Left colon (tissue), 2 donors: ENCODE measurements at places on chromosomes 7 and 10.

DNA sequence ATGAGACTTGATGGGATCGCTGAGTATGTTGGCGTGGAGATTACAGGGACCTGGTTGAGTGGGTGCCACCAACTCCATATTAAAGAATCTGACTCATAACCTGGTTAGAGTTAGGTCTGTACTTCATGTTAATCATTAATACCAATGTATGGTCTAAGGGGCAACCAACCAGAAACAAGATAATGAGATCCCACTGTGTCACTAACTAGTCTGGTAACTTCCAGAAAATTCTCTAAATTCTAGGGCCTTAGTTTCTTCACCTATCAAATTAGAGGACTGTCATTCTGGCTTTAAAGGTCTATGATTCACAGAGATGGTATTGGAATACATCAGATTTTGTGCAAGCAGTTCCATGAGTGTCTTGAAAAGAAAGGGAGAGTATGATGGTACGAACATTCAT, 102.2 kb downstream of the SNX10 start:
- DNase-seq: no peak

- DNase-seq: no peak
Observed at GRCh38 chr10:59910867-59911266, 4.5 kb upstream of the CCDC6 start.

- DNase-seq: no peak
Observed at GRCh38 chr10:74035303-74035702, 37.4 kb downstream of the VCL start.

DNA sequence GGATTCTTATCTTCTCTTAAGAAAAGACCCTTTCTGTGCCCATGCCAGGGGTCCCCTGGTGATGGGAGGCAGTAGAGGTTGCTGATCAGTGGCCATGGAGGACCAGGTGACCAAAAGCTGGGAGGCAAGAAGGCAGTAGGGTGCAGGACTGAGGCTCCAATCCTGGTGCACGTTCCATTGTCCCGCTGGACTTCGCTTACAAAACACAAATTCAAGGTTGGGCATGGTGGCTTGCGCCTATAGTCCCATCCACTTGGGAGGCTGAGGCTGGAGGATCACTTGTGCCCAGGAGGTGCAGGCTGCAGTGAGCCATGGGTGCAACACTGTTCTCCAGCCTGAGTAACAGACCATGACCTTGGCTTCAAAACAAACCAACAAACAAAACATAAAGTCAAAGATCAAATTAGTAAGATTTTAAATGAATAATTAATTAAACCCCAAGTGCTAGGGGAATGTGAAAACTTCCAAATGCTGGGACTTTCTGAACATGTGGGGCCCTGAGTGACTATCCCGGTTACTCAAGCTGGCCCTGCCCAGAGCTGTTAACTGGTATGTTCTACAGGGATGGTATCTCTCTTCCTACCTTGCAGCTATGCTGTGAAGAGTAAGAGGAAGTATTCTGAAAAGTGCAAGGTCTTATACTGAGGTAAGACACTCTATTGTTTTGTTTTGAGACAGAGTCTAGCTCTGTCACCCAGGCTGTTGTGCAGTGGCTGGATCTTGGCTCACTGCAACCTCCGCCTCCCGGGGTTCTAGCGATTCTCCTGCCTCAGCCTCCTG, 97.6 kb downstream of the LYZL2 start:
- no peak for DNase-seq

GRCh38 chr10:132938472-132939339, 3.7 kb downstream of the CFAP46 start:
- DNase-seq: no peak

DNA sequence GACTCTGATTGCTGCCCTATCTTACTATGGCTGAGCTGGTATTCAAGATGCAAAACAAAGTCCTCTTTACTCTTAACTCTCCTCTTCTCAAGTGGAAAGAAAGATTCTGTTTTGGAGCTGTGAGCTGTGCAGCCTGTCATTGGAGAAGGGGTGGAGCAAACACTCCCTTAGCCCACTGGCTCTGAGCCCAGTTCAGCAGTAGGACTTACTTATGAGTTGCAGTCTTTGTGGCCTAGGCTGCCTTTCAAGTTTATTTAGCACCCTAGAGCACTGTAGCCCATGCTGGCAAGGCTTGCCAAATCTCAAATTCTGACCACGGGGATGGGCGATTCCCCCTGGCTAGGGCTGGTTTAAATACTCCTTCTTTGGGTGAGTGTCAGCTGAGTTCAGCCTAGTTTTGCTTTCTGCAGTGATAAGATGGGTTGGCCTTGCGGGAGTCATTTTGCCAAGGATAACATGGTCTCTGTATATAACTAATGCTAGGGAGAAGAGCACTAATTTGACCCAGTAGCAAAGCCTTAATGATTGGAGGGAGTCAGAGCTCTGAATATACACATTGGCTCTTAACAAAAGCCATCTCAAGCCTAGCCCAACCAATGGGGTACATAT, 110.2 kb downstream of the MYO3A start:
- peak; percentile 25 for DNase-seq

DNA sequence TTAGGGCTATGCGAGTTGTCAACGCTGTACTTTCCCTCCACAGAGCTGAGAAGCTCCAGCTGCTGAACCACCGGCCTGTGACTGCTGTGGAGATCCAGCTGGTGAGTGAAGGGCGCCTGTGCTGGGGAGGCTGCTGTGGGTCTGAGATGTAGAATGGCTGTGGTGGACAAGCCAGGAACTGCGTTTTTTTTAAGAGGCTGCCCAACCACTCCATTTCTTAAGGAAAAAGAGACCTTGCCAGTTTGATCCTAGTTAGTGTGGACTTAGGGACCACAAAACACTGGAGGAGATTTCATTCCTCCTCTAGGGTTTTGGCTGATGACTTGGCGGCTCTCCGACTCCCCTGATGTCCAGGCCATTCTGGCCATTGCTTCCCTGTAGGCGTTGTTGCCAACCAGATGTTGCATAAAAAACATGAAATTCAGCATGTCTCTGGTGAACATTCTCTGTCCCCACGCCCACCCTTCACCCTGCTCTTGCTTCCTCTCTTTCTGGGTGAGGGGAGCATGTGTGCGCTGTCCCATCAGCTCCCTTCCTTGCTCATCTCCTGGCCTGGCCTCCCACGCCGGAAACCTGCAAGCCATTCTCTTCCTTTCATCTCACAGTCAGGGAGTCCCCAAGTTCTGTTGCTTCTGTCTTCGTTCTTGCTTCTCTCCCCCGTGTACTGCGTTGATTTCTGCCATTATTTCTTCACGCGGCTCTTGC, 30.9 kb downstream of the CRCP start:
- peak; percentile 44 for DNase-seq

GRCh38 chr7:157666530-157667040, 329.8 kb downstream of the DNAJB6 start:
- no peak for DNase-seq

GRCh38 chr10:63573068-63573697, 52.0 kb downstream of the REEP3 start:
- no peak for DNase-seq

DNA sequence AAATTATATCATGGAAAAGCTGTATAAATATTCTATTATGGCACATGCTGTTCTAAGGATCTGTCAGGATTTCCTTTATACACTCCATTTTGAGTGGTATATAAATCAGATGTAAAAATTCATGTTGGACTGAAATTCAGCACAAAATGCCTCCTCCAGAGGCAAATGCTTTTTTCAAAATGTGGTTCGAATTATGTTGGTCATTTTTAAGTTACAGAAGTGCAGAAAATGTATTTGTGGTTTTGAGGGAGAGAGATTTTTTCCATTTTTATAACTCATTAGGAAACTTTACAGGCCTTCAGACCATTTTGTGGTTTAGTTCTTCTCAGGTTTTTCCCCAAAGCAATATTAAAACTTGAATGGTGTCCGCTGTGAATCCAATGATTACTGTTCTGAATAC, 2.9 kb downstream of the PPP1R3A start:
- DNase-seq: no peak

GRCh38 chr10:56351909-56352630, 9.0 kb downstream of the ZWINT start:
- DNase-seq: no peak

GRCh38 chr10:3639546-3639945, 145.5 kb downstream of the KLF6 start:
- DNase-seq: no peak

DNA sequence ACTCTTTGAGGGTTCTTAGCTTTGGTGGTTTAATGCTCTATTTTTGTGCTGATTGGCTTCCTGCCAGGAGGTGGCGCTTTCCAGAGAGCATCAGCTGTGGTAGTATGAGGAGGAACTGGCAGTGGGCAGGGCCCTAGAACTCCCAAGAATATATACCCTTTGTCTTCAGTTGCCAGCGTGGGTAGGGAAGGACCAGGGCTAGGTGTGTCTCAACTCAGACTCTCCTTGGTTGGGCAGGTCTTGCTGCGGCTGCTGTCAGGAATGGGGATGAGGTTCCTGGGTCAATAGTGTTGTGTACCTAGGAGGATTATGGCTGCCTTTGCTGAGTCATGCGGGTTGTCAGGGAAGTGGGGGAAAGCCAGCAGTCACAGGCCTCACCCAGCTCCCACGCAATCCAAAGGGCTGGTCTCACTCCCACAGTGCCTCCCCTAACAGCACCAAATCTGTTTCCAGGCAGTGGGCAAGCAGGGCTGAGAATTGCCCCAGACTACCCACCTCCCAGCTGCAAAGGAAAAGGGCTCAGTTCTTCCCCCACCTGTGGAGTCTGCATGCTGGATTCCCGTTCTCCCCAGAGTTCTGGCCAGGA, 191.5 kb downstream of the PHTF2 start:
- peak; percentile 70 for DNase-seq

DNA sequence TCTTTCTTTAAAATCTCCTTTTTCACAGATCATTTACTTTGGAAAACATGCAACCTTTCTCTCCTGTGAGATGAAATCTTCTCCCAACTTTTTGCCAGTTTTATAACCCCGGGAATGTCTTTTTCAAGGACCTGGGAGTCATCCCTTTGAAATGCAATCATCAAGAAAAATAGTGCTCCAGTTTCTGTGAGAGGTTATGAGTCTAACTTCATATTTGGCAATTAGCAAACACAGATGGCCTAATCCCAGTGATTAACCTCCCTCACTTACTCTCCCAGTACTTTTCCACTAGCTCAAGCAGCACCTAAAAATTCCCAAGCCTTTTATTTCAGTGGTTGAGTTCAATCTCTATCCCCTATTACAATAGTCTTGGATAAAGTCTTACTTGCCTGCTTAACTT, 185.8 kb upstream of the TMEM106B start:
- DNase-seq: no peak

GRCh38 chr10:31395695-31396094, 76.7 kb downstream of the ZEB1 start:
- no peak for DNase-seq

DNA sequence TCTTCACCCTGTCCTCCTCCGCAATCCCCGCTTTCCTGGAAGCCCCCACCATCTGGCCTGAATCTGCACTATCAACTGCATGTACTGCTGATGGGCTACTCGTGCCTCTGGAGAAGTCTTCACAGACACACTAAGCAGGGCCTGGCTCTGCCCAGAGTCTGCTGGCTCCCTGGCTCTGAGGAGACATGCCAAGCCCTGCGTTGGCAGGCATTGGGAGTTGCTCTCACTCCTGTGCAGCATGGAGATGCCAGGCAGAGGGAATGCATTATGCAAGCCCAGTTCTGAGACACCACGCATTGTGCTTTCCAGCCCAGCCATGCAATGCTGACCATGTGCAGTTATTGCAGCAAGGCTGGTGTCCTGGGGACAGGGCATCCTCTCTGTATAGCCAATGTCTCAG, 314.6 kb downstream of the CXCL12 start:
- peak; percentile 57 for DNase-seq

DNA sequence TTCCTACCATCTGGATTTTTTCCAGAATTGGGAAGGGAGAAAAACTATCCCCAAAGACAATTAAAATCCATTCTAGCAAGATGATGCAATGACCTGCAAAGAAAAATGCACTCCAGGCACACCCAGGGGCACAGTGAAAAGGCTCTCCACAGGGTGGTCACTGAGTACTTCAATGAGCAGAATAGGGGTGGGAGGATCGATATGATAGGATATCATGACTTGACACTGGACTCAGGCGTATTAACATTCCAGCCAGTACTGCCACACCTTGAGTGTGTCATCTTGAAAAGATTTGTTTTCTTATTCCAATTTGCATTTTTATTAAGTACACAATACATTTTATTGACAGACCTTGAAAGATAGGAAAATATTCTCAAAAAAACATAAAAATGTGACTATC, 132.2 kb downstream of the ZNF37A start:
- DNase-seq: no peak

- no peak for DNase-seq
Observed at GRCh38 chr7:47256016-47256415, 325.9 kb downstream of the TNS3 start.

DNA sequence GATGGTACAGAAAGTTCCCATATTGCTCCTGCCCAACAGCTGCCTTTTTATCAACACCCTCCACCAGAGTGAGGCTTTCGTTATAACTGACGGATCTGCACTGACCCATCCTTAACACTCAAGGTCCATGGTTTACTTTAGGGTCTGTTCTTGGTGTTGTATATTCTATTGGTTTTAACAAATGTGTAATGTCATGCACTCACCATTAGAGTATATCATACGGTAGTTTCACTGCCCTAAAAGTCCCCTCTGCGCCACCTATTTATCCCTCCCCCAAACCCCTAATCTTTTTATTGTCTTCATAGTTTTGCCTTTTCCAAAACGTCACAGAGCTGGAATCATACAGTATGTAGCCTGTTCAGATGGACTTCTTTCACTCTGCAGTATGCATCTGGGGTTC, 102.8 kb upstream of the TNS3 start:
- no peak for DNase-seq

GRCh38 chr10:120606051-120606764, 149.2 kb downstream of the PLPP4 start:
- no peak for DNase-seq

- no peak for DNase-seq
Observed at GRCh38 chr10:26859241-26860101, 1.3 kb downstream of the ABI1 start.

GRCh38 chr10:29859521-29860130, 199.8 kb downstream of the JCAD start:
- no peak for DNase-seq

- DNase-seq: no peak
Observed at GRCh38 chr7:39910108-39910869, 39.8 kb upstream of the CDK13 start.

DNA sequence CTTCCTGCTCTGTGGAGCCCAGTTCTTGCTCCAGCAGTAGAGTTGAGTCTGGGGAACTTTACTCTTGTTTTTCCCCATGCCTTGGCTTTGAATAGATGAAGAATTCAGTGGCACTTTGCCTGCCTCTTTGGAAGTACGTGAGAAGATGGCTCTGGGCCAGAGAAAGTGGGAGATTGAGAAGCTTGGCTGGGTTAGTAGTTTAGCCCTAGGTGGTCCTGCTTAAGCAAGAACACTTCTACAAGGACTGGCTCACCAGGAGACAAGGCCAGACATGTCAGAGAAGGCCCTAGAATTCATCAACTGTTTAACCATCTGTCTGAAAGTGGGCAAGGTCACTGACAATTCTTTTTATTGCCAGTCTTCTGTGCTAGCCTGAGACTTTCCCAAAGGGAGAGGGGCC, 410.3 kb downstream of the TYW1 start:
- no peak for DNase-seq
